ENCODE measurements at places on chromosomes 2 and 18.

DNA sequence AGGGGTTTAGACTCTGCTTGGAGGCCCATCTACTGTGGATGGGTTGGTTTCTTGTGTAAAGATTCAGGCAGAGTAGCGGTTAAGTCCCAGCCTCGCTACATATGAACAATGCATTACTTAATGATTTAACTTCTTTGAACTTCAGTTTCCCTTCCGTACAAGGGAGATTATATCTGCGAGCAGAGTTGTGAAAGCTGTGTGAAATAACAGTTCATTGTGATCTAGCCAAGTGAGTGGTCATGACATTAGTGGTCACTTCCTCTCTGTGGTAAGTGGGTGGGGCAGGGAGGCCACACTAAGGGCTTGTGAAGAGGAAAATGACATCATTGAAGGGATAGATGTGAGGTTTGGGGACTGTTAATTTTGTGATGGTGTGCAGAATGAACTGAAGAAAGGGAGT lies 14.1 kb upstream of the MEX3C start:
- no peak for DNase-seq

DNA sequence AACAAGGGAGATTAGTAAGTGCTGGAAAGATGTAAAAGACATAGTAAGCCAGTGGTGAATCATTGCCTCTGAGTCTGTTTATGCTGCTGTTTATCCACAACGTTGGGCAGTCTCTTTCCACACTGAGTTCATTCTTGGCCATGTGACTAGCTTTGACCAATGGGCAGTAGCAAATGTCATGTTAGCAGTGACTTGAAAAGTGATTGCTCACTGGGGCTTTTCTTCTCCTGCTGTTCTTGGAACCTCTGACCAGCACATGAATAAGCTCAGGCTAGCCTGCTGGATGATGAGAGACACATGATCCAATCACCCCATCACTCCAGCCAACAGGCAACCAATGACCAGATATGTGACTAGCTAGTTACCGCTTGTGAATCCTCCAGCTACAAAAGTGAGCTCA lies 360.4 kb downstream of the SLC4A3 start:
- no peak for DNase-seq

GRCh38 chr18:7577706-7578105 lies 10.6 kb downstream of the PTPRM start:
- peak; percentile 15 for DNase-seq

GRCh38 chr2:175048275-175048674 lies 43.1 kb upstream of the CHN1 start:
- DNase-seq, result no peak

DNA sequence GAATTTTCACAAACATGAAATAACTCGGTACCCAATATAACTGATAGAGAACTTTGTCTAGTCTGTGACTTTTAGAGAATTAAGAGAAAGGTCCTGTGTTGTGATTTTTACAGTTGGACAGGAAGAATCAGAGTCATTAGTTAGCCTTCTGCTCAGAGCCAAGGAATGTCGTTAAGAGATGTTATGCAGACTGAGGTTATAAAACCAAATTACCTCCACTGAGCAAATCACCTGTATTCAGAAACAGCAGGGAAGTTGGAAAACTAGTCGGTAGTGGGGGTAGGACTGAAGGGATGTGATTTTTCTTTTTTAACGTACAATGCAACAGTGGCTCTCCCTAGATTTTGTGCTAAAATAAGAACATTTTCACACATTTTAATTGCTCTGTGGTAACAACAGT lies 18.5 kb downstream of the TANK start:
- no peak for DNase-seq

- DNase-seq, result no peak
Measured at GRCh38 chr2:63127594-63127993, 77.0 kb downstream of the OTX1 start.

DNA sequence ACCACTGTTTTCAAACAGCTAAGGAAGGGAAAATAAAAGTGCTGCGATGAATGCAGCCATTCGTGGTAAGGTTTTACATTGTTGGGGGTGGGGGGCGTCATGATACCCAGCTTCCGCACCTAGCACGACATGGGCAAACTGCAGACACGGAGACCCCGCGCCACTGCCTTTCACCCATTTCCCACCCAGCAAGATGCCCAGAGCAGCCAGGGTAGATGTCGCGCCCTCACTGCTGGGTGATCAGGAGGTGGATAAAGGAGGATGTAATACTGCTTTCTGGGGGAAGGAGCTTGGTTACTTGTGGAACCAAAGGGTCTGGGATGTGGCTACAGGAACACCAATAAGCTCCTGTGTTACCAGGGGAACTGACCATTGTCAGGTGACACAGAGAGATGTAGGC lies 138.4 kb downstream of the ZNF516 start:
- no peak for DNase-seq

- DNase-seq, result no peak
Measured at GRCh38 chr2:183093857-183094657, 15.5 kb downstream of the DUSP19 start.

- no peak for DNase-seq
Measured at GRCh38 chr18:62751341-62751821, 36.0 kb downstream of the PHLPP1 start.

DNA sequence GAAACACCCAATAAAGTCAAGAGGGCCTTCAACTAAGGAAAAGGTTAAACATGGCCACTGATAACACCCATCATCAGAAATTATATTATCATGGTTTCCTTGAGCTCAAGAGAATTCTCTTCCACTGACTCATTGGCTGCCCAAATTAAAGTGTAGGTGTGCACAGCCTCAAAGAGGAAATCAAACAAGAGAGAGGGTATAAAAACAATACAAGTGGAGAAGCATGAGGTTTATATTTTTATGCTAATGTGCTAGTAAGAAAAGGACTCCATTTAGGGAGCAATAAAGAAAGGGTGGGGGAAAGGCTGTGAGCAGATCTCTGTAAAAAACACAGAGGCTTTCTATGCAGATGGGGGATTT lies 168.8 kb upstream of the VRK2 start:
- no peak for DNase-seq

- no peak for DNase-seq
Measured at GRCh38 chr2:15750822-15751329, 159.2 kb downstream of the DDX1 start.

- DNase-seq, result peak; percentile 83
Measured at GRCh38 chr2:29923110-29923721, 1.8 kb upstream of the ALK start.

DNA sequence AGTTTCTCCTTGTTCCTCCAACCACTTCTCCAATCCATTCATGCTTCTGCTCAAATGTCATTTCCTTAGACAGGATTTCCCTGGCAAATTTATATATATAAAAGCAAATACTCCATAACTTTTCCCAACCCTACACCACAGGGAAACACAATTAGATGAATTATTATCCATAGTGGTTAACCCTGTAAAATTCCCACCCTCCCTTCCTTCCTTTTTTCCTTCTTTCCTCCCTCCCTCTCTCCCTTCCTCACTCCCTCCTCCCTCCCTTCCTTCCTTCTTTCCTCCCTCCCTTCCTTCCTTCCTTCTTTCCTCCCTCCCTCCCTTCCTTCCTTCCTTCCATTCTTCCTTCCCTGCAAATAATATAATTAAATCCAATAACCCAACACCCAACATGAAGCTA lies 617.7 kb downstream of the IRS1 start:
- DNase-seq, result no peak

DNA sequence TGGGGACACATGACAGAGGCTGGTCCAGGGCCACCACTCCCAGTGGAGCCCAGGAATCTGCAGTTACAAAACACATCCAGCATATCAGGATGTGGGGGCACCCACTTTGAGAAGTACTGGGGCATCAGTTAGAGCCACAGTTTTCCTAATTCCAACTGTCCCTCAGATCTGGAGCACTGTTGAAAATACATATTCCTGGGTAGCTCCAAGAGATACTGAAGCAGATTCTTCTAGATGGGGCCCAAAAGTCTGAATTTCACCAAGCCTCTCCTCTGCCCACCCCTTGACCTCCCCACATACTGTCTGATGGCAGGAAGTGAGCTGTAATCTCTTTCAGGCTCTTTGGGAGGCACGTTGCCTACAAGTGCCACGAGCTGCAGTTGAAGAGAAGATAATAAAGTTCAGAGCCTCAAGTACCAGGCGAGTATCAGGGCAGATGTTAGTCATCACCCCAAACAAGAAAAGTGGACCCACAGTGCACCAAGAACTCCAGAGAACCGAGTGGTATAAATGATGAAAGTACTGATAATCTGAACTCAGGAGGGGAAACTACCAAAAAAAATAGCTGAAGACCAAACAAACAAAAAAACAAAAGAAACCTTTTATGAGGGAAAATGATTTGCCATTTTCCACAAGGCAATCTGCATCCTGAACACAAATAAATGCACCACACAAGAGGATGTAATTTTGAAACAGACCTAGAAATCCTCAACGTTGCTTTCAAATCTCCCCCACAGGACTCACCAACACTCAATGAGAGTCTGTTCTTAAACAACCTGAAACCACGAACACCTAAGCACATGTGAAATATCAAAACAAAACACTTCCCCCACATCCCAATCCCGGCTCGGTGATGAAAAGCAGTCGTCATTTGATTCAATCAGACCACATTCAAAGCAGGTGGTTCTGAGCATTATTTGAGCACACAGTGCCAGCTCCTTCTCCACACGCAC lies 98.7 kb downstream of the TCF4 start:
- no peak for DNase-seq

- peak; percentile 3 for DNase-seq
Measured at GRCh38 chr2:67865917-67866316, 196.9 kb downstream of the C1D start.

- no peak for DNase-seq
Measured at GRCh38 chr2:161077367-161078210, 82.6 kb upstream of the TANK start.

- DNase-seq, result no peak
Measured at GRCh38 chr2:43196768-43197587, 29.4 kb downstream of the ZFP36L2 start.

DNA sequence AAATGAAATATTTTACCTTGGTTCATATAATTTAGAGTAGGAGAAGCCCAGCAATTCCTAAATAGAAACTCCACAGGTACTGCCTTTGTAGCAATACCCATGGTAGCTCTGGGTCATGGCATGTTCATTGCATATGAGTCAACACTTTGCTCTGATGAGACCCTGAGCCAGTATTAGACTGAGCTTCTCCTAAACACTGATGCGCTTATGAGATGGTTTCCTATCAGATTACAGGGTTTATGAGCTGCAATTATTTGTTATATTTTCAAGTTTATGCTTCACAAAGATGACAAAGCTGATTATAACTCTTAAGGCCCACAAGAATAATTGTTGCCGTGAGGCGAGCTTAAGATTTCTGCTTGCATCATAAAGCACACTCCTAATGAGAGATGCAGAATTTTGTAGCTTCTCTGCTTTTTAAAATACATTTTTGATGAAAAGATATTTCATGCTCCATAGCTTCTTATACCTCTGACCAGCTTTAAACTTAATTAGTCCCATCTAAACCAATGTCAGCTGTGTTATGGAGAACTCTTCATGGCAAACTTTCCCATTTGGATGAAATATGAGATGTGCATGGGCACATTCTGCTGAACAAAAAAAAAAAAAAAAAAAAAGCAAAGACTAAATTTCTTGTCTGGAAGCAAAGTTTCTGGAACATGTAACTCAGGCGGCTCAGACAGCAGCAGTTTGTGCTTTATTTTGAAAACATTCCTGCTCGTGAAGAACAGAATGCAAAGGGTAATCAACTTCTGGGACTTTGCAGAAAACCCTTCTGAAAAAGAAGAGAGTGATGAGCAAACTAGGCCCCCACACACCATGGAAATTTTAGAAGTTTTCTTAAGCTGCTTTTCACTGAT lies 162.6 kb downstream of the KCNE4 start:
- no peak for DNase-seq

GRCh38 chr2:54683596-54683995 lies 39.9 kb upstream of the EML6 start:
- no peak for DNase-seq

DNA sequence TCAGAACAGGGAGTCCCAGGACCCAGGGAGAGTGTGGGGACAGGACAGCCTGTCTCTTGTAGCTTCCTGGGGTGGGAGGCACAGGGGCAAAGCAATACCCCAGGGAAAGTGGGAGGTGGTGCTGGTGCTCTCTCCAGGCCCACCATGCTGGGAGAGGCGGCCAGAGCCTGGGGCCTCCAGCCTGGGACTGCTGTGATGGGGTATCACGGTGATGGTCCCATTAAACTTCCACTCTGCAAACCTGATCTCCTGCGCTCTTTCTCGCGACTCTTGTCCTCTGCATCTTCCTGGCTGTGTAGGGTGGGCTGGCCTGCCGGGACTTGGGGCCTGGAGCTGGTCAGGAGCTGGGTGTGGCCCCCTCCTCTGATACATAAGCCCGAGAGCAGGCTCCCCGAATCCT lies 8.0 kb upstream of the CAPN10 start:
- no peak for DNase-seq

GRCh38 chr2:6314218-6314960 lies 551.3 kb downstream of the CMPK2 start:
- no peak for DNase-seq

DNA sequence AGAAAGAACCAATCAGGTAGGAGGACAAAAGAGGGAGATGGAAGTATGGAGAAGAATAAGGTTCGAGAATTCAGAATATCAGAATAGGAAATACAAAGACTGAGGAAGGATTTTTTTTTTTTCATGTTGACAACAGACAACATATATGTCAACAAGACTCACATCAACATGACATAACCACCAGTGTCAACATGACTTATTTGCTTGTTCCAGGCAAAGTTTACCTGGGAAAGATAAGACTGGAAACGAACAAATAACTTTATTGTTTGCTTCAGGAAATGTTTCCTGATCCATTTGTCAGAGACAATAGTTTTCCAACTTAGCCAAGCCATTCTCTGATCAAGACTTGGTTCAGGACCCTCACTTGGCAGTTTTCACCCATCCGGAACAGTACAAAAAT lies 321.9 kb upstream of the NETO1 start:
- no peak for DNase-seq

DNA sequence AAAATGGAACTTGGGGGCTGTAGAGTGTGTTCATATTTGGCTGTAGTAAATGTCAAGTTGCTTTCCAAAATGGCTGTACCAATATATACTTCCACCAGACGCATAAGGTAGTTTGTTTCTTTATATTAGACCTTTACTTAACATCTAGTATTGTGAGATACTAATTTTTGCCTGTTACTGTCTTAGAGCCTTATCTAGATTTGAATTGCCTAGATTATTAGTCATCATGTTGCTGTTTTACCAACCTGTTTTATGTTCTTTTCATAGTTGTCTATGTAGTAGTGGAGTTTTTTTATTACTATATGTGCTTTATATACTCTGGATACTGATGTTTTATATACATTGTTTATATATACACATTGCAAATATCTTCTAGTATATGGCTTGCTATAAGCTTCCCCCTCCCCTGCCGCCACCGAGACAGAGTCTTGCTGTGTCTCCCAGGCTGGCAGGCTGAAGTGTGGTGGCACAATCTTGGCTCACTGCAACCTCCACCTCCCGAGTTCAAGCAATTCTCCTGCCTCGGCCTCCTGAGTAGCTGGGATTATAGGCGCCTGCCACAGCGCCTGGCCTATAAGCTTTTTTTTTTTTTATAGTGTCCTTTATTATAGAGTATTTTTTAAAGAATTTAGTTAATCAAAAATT lies 18.9 kb downstream of the SLC39A10 start:
- DNase-seq, result no peak

DNA sequence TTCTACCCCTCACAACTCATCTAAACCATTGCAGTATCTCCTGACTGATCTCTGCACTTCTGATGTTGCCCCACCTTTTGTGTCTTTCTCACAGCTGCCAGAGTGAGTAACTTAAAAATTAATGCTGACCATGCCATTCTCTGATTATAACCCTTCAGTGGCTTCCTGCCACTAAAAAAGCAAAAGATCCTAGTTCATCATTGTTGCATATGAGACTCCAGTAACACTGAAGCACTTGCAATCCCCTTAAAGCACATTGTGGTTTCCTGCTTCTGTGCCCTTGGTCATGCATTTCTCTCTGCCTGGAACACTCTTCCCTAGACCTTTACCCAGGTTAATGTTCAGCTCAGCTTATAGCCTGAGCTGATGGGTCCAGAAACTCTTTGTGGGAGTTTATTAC lies 95.1 kb upstream of the WDSUB1 start:
- DNase-seq, result no peak
